ENCODE measurements at places on chromosomes 2 and 18.

- no peak for DNase-seq
Measured at GRCh38 chr2:74740741-74741431, 86.8 kb downstream of the SEMA4F start.

DNA sequence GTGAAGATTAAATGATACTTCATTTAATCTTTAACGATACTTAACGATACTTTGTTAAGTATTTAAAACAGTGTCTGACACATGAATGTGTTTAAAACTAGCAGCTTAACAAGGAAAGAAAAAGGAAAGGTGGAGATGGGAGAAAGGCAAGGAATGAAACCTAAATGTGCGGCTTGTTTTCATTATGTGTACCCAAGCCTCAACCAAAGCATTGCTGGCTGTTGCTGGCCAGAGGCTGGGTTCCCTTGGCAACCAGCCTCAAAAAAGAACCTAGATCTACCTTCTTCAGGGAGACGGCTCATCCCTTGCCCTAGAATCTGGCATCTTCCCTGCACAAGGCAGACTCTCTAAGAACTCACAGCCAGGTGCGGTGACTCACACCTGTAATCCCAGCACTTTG is 13.8 kb upstream of the PCBP1 start:
- no peak for DNase-seq

DNA sequence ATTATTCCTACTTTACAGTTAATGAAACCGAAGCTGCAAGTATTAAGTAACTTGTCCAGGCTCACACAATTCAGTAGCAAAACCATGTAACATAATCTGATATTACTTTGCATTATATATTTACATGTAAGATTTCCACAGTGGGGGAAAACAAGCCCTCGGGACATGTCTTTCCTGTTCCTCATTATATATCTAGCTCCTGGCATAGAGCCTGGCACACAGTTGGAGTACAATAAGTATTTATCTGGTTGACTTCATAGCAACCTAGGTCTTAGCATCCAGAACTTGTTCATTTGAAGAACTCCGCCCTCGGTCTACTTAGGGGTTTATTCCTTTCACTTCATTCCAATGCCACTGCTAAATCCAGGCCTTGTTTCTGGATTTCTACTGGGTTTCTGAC is 1.6 kb upstream of the RBM45 start:
- no peak for DNase-seq

- DNase-seq, result no peak
Measured at GRCh38 chr2:84674586-84674985, 158.3 kb downstream of the DNAH6 start.

- no peak for DNase-seq
Measured at GRCh38 chr2:62461707-62462106, 44.3 kb downstream of the TMEM17 start.
